ENCODE measurements at places on chromosomes 1 and 21. TPM values are rescaled to one million over a fixed set of nuclear protein-coding genes. Genes with fewer than 3 reads are reported as not detected.

- no peak overlapping the region for H3K4me3 ChIP-seq
- no peaks in the 10 kb centered on the region for H3K36me3 ChIP-seq
- no peaks in the 10 kb centered on the region for H3K4me1 ChIP-seq
- DNase-seq = no peak
Observed at GRCh38 chr1:41526956-41527561, 42.6 kb upstream of the EDN2 start.

- H3K27ac ChIP-seq = no peak overlapping the region
- no peak overlapping the region for H3K4me3 ChIP-seq
- H3K27me3 ChIP-seq = no peaks in the 10 kb centered on the region
- H3K4me1 ChIP-seq = no peaks in the 10 kb centered on the region
- peaks cover 14% of the 10 kb centered on the region for H3K36me3 ChIP-seq
Observed at GRCh38 chr21:32338209-32338921, 39.7 kb downstream of the MRAP start.

Gene C1orf226
- 4.2 TPM for total RNA-seq

- H3K36me3 ChIP-seq = no peaks in the 10 kb centered on the region
- DNase-seq = no peak
- no peaks in the 10 kb centered on the region for H3K27me3 ChIP-seq
- H3K4me1 ChIP-seq = no peaks in the 10 kb centered on the region
- no peak overlapping the region for H3K4me3 ChIP-seq
Observed at GRCh38 chr1:239723776-239724367, 337.5 kb downstream of the CHRM3 start.

DNA sequence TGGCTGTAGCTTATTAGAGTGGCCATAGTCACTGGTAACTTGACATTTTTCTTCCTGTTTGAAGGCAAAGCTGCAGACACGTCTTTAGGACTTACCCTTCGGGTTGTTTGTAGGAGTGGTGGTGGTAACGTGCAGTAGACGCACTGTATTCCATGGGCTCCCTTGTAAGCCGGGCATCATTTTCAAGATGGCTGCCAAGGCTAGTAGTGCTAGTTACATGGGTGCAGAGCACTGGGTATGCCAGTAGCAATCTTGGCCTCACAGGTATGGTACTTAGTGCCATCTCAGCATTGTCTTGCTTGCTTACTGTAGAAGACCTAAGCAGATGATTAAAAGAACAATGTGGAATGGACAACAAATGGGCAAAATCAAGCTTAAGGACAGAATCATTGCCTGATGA is 1.9 kb downstream of the YBX1 start:
- H3K4me1 ChIP-seq = peaks cover 47% of the 10 kb centered on the region
- DNase-seq = no peak
- no peaks in the 10 kb centered on the region for H3K27me3 ChIP-seq
- H3K36me3 ChIP-seq = no peaks in the 10 kb centered on the region
- no peak overlapping the region for H3K4me3 ChIP-seq
- H3K27ac ChIP-seq = no peak overlapping the region

Gene E2F2
- not detected for total RNA-seq

DNA sequence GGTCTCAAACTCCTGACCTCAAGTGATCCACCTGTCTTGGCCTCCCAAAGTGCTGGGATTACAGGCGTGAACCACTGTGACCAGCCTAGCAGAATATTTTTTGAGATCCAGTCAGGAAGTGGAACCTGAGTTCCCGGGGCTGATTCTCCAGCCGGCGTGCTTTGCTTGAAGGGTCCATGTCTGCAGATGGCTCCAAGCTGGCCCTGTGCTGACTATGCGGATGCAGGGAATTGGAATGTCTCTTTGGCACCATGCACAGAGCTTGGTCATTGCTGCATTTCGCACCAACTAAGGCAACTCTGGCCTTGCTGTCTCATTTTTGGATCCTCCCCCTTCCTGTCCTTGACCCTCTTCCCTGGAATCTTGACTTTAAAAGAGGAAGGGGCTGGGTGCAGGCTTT is 28.1 kb downstream of the ARHGEF10L start:
- DNase-seq = no peak
- no peaks in the 10 kb centered on the region for H3K36me3 ChIP-seq
- H3K27ac ChIP-seq = peak overlapping the region; percentile 11
- H3K4me3 ChIP-seq = no peak overlapping the region
- H3K27me3 ChIP-seq = no peaks in the 10 kb centered on the region

DNA sequence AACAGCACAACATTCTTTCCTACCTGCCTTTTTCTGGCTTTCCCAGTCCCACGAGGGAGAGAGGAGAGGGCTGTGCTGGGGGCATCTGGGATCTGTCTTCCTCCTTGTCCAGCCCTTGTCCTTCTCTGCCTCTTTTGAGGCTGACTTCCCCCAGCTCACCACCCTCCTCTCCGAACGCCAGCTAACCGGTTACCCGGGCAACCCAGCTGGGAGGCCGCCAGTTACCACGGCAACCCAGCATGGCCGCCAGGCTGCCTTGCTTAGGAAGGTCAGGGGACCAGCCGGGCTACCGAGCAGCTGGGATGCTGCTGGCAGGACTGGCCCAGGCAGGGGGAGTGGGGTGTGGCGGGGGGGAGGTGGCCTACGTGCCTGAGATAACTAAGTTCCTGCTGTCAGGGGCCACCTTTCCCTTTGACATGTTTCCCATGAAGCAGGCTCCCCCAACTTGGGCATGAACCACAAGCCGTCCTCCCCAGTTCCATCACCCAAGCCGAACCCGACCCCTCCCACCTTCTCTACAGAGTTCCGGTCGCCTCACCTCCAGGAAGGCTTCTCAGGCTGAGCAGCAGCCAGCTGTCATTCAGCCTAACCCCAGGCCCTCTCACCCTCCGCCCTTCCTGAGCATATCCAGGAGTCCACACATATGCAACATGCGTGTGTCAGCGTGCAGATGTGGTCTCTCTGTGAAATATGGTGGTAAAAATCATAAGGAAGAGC is 8.7 kb downstream of the PLEKHA6 start:
- H3K27ac ChIP-seq = no peak overlapping the region
- H3K4me1 ChIP-seq = no peaks in the 10 kb centered on the region
- H3K27me3 ChIP-seq = no peaks in the 10 kb centered on the region
- H3K36me3 ChIP-seq = no peaks in the 10 kb centered on the region
- no peak overlapping the region for H3K4me3 ChIP-seq

Gene PRAMEF8
- not detected for total RNA-seq

Gene TNNI3K
- total RNA-seq = 0.37 TPM

GRCh38 chr1:202242080-202242419 is 48.5 kb downstream of the LGR6 start:
- H3K27ac ChIP-seq = no peak overlapping the region
- H3K36me3 ChIP-seq = no peaks in the 10 kb centered on the region
- no peaks in the 10 kb centered on the region for H3K27me3 ChIP-seq
- no peak for DNase-seq
- no peaks in the 10 kb centered on the region for H3K4me1 ChIP-seq

DNA sequence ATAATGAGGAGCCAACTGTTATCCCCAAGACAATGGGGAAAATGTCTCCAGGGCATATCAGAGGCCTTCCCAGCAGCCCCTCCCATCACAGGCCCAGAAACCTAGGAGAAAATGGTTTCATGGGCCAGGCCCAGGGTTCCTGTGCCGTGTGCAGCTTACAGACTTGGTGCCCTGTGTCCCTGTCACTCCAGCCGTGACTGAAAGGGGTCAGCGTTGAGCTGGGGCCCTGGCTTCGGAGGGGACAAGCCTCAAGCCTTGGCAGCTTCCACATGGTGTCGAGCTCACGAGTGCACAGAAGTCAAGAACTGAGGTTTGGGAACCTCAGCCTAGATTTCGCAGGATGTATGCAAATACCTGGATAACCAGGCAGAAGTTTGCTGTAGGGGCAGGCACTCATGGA is 18.1 kb downstream of the SIPA1L2 start:
- no peak for DNase-seq
- H3K27ac ChIP-seq = no peak overlapping the region
- H3K27me3 ChIP-seq = no peaks in the 10 kb centered on the region
- H3K4me1 ChIP-seq = no peaks in the 10 kb centered on the region
- no peak overlapping the region for H3K4me3 ChIP-seq

- H3K36me3 ChIP-seq = no peaks in the 10 kb centered on the region
- no peak overlapping the region for H3K4me3 ChIP-seq
- H3K4me1 ChIP-seq = no peaks in the 10 kb centered on the region
Observed at GRCh38 chr1:218990019-218990418, 183.7 kb upstream of the LYPLAL1 start.

Gene TSSK3
- total RNA-seq = 1.2 TPM

DNA sequence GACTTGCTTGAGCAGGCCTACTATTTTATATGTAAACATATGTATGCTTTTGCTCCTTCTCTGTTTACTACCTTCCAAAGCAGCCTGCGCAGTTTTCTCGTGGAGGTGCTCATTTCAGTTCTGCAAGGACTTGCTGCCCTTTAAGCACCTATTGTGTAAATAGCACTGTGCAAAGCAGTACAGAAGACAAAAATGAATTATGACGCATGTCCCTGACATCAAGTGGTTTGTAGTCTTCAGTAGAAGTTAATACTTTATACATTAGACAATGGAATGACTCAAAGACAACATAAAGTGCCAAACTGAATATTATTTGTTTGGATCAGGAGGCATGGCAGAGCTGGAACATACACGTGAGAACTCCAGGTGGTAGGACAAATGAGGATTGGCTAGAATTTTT is 611.7 kb downstream of the LMO4 start:
- H3K27ac ChIP-seq = no peak overlapping the region
- no peaks in the 10 kb centered on the region for H3K4me1 ChIP-seq
- DNase-seq = no peak
- no peaks in the 10 kb centered on the region for H3K27me3 ChIP-seq

DNA sequence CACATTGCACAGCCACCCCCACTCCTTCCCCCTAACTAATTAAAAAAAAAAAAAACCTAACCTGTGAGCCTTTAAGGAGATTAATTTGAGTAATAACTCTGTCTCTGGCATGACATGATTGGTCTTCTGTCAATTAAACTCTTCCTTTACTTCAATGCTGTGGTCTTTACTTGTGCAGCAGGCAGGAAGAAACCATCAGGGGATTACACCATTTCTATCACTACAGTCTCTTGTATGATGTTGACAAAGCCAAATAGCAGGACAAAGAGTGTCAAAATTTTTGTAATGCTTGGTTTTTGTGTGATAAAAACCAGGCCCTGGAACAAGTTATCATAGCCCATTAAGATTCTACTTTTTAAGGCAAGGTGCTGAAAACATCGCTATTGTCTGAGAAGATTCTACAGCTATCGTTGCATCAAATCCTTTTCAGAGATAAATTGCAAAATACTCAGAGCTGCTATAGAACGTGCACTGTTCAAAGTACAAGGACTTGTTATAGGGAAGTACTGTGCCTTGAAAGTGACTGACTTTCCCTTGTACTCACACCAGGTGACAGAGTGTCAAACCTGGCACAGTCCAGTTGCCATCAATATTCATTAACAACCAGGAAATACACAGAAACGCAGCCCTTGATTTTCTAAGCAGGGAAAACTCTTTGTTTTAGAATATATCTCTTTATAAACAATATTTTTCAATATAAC is 37.7 kb downstream of the LHX9 start:
- H3K27ac ChIP-seq = peak overlapping the region; percentile 77
- no peaks in the 10 kb centered on the region for H3K36me3 ChIP-seq
- no peak overlapping the region for H3K4me3 ChIP-seq
- H3K4me1 ChIP-seq = peaks cover 32% of the 10 kb centered on the region
- H3K27me3 ChIP-seq = no peaks in the 10 kb centered on the region

Gene ERO1B
- 104 TPM for total RNA-seq

GRCh38 chr21:36145259-36145658 is 10.4 kb downstream of the CBR3 start:
- no peak for DNase-seq
- no peak overlapping the region for H3K4me3 ChIP-seq
- H3K27ac ChIP-seq = no peak overlapping the region

- no peak overlapping the region for H3K27ac ChIP-seq
- H3K4me1 ChIP-seq = no peaks in the 10 kb centered on the region
- H3K36me3 ChIP-seq = peaks cover 8% of the 10 kb centered on the region
- no peak overlapping the region for H3K4me3 ChIP-seq
- no peak for DNase-seq
Observed at GRCh38 chr1:113663165-113663951, 95.9 kb downstream of the PHTF1 start.

DNA sequence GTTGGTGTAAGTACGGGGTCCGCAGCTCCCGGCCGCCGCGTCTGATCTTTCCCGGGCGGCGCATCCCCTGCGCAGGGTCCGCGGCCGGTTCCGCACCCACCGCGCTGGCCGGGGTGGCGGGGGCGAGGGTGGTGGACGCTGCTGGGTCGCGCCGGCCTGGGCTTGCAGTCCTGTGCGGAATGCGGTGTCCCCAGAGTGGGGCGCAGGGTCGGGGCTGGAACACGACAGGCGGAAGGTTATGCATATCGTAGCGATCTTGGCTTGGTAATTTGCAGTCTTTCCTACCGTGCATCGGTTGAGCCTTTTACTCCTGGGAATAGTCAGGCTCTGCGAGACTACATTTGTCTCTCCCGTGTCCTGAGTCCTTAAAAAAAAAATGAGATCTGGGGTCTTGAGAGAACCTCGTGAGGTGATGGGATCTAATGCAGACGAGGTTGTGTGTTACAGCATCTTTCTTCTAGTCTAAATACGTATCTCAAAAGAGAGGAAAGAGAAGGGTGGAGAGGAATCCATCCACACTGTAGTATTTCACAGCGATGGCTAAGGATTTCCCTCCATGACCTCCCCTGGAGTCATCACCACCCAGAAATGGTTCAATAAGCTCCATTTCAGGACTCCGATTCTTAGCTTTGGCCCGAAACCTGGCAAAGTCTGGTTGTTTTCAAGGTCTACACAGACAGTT is 572 bp downstream of the ATP1B1 start:
- peak overlapping the region; percentile 96 for H3K4me3 ChIP-seq

GRCh38 chr21:41071258-41072171 is 96.4 kb upstream of the BACE2 start:
- no peak overlapping the region for H3K4me3 ChIP-seq
- H3K27me3 ChIP-seq = no peaks in the 10 kb centered on the region
- H3K4me1 ChIP-seq = no peaks in the 10 kb centered on the region
- no peak for DNase-seq
- no peak overlapping the region for H3K27ac ChIP-seq

- no peaks in the 10 kb centered on the region for H3K27me3 ChIP-seq
- H3K4me1 ChIP-seq = no peaks in the 10 kb centered on the region
- no peaks in the 10 kb centered on the region for H3K36me3 ChIP-seq
- no peak for DNase-seq
- no peak overlapping the region for H3K4me3 ChIP-seq
Observed at GRCh38 chr1:23103001-23103889, 65.4 kb downstream of the LUZP1 start.

DNA sequence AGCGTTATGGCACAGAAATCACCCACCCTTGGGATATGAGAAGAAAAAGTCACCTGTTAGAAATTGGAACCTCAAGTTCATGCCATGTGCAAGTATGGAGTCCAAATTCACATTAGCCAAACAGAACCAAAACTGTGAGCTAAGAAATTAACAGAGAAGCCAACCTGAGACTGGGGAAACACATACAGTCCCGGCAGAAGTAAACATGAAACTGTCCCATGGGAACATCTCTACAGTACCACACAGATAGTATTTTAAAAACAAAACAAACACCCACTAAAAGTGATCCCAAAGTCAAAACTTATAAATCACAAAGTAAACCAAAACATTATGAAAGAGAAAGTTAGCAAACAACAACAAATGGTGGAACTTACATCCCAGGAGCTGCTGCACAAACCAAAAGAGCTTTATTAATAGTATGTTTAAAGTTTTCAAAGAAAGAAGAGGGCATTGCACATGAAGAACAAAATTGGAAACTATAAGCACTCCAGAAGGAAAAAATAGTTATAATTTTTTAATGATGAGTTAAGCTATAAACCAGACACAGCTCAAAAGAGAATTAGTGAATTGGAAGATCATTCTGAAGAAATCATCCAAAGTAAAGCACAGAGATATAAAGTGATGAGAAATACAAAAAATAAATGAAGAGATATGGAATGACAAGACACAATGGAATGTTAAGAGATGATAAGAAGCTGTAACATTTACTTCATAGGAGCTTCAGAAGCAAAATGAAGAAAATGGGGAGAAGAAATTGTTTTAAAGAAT is 83.5 kb upstream of the COA6 start:
- no peaks in the 10 kb centered on the region for H3K4me1 ChIP-seq
- H3K27me3 ChIP-seq = no peaks in the 10 kb centered on the region
- H3K27ac ChIP-seq = no peak overlapping the region
- DNase-seq = no peak
- H3K4me3 ChIP-seq = no peak overlapping the region

Gene CYP4Z1
- not detected for total RNA-seq

All from pancreas (tissue), 10 donors.